ENCODE measurements at places on chromosomes 6 and 20.

DNA sequence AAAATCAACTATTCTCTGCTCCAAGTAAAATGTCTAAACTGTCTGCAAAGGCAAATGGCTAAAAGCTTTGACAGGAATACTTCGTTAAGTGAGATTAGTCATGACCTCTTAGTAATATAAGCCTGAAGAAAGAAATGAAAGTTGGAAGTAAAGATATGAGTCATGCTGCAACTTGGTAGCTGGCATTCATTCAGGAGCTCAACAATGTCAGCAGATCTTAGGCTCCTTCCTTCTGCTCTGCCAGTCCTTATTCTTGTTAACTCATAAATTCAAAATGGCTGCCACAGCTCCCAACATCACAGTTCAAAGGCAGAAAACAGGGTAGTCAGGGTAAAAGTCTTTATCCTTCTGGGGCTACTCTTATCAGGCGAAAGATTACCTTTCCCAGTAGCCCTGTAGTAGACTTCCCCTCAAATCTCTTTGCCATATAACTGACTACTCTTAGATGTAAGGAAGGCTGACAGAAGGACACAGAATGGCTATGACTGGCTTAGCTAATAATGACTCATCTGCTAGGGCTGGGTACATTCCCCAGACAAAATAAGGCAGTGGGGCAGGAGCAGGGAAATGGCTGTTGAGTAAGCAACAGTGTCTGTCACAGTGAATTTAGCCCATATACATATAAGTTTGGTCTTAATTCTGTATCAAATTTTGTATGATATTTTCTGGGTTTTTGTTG lies 24.4 kb upstream of the C6orf62 start:
- no peak for DNase-seq

GRCh38 chr20:52017669-52018317 lies 173.8 kb downstream of the ZFP64 start:
- DNase-seq: no peak

DNA sequence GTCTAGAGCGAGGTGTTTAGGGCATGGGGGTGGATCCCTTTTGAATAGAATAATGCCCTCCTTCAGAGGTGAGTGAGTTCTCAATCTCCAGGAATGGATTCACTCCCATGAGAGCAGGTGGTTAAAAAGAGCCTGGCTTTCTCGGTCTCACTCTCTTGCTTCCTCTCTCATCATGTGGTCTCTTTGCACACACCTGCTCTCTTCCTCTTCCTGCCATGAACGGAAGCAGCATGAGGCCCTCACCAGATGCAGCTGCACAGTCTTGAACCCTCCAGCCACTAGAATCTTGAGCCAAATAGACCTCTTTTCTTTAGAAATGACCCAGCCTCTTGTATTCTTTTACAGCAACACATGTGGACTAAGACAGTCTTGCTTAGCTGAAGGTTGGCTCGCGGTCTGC lies 119.3 kb downstream of the BMP7 start:
- DNase-seq: no peak

GRCh38 chr20:64256282-64256935 lies 861 bp downstream of the PCMTD2 start:
- DNase-seq: peak; percentile 22

DNA sequence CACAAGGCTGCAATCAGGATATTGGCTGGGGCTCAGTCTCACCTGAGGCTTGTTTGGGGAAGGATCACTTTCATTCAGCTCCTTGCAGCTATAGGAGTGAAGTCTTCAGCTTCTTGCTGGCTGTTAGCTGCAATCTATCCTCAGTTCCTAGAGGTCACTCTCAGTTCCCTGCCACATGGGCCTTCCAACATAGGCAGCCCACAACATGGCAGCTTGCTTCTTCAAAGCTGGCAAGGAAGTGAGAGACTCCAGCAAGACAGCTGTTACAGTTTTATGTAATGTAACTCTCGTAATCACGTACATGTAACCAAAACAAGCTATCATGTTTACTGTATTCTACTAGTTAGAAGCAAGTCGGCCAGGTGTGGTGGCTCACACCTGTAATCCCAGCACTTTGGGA lies 226.9 kb downstream of the CDC5L start:
- no peak for DNase-seq

- DNase-seq: no peak
Observed at GRCh38 chr6:147873816-147874215, 365.3 kb downstream of the SAMD5 start.

GRCh38 chr20:43969501-43970182 lies 55.0 kb downstream of the TOX2 start:
- DNase-seq: no peak

Data from stimulated activated naive CD4-positive, alpha-beta T cell (primary cell).